LHCN-M2 (cell line): ENCODE measurements at places on chromosomes 3 and 15. TPM values are rescaled to one million over a fixed set of nuclear protein-coding genes. Genes with fewer than 3 reads are reported as not detected.
A peak's percentile ranks its signal among the peaks of the same experiment; 100 is the strongest.

DNA sequence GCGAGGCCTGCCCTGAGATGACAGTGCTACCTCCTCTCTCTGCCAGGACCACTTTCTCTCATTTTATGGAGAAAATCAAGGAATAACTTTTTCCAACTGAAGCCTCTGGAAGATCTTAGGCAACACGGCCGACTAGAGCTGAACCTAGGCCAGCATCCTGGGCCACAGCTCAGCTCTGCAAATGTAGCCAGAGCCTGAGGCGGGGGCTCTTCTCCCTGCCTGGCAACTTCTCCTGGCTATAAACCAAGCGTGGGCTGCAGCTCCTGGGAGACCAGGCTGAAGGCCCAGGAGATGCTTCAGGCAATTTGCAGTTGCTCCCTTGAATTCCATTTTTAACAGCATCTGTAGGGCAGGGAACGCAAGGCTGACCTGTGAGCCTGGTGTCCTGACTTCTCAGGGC lies 74.9 kb downstream of the CEMIP start:
- DNase-seq: no peak

DNA sequence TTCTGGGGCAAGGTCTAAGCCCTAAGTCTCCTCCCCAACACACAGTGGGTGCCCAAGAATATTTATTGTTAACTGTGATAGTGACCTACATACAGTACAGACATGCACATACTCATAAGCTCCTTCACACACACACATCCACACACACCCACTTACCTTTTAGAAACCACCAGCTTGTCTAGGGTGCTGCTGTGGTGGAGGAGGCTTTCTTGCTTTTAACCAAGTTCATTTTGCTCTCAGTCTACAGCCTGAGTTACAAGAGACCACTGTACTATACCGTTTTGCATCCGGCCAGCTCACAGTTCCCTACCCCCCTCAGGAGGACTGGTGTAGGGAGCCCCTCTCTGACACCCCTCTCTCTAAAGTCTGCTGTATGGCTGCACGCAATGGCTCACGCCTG lies 16.7 kb downstream of the DAPK2 start:
- no peak for DNase-seq

DNA sequence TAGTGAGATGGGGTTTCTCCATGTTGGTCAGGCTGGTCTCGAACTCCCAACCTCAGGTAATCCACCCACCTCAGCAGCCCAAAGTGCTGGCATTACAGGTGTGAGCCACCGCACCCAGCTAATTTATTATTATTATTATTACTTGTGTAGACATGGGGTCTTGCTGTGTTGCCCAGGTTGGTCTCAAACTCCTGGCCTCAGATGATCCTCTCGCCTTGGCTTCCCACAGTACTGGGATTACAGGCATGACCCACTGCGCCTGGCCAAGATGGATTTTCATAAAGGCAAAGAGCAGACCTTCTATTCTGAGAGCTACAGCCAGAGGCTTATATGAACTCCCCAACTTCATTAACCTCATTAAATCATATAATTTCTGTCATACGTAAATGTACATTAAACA lies 17.2 kb downstream of the PTPN9 start:
- no peak for DNase-seq

GRCh38 chr15:68526269-68526668 lies 52.5 kb upstream of the CORO2B start:
- peak; percentile 80 for DNase-seq

DNA sequence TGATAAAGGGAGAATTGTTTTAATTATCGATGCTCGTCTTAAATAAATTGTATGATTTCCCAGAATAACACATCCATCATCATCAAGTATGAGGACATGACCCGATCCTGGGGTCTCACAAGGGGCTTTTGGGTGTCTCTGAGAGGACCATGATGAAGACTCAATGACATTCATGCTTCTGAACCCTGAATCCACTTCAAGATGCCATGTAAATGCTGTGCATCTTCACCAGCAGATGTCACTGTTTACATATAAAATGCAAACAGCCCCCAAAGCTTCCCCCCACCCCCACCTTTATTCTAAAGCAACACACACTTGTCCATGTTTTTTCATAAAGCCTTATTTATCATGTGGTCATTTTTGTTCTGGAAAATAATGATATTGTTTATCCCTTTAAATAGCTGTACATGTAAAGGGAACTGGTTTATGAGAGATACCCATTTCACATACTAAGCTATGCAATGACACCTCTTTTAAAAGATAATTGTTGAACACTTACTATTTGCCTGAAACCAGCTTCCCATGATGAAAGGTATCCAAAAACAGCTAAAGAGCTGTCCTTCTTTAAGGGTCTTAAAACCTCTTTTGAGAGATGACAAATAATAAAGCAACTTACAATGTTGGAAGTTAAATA lies 69.7 kb upstream of the UBE3A start:
- peak; percentile 54 for DNase-seq

- DNase-seq: no peak
Measured at GRCh38 chr3:42946050-42946449, 33.1 kb upstream of the GASK1A start.

DNA sequence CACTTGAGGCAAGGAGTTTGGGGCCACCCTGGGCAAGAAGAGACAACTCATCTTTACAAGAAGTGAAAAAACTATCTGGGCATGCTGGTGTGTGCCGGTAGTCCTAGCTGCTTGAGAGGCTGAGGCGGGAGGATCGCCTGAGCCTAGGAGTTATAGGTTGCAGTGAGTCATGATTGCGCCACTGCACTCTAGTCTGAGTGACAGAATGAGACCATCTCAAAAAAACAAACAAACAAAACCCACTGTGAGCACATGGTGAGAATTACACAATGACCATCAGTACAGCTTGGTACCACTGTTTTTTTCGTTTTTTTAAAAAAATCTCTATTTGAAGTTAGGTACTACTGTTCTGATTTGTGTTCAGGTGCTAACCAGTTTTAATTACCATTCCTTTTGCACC lies 13.6 kb downstream of the VPS39 start:
- DNase-seq: peak; percentile 67

GRCh38 chr3:42441791-42442190 lies 31.4 kb upstream of the LYZL4 start:
- DNase-seq: no peak

DNA sequence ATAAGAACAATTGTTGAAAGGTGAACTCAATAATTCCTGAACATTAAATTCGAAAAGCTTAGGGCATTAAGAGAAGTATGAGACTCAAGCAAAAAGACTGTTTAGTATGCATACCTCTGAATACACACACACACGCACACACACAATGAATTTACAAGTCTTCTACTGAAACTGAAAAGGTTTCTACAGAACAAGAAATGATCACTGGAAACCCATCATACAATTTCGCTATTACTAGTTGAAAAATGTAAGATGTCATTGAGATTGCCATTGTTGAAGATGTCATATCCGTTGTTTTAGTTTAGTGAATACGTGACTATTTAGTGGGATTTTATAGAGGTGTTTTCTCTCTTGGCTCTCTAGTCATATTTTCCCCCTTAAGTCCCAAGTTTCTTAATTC lies 106.8 kb downstream of the FOXB1 start:
- DNase-seq: no peak

Gene ZNF385D
- 3.9 and 10.6 TPM in 2 replicates for total RNA-seq

Gene UTS2B
- total RNA-seq: 0.26 and 0.57 TPM in 2 replicates
